Lower leg skin (tissue), 4 donors: ENCODE measurements at places on chromosomes 1 and 21.
A peak's percentile ranks its signal among the peaks of the same experiment; 100 is the strongest.

DNA sequence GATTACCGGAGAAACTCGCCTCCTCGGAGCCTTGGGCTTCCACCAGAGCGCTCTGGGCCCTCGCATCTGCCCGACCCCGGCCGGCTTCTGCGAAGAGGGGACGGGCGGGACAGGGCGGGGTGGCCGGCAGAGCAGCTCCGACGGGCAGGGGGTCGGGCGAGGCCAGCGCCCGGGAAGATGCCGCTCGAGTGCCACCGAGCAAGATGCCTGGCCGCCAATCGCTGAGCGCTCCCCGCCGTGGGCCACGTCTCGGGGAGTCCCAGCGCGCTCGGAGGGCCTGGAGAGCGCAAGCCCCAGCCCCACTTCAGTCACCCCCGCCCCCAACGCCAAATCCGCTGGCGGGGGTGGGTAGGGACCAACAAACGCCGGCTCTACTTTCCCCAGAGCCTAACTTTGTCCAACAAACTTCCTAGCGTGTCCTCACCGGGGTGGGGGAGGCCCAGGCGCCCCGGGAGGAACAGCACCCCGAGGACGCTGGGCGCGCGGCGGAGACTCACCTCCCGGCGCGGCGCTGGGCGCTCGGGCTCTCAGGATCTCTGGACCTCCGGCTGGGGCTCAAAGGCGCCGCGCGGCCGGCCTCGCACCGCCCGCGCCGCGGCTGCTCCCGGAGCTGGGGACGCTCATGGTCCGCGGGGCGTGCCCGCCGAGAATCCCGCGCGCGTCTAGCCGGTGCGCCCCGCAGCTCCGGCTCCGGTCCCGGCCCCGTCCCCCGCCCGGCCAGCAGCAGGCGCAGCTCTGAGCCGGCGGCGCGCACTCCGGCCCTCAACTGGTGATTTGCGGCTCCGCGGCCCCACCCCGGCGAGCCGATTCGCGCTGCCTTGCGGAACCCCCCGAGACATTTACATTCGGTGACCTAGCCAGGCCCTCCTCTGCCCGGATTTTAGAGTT is at the start of gene BCAR3:
BCAR3 (minus strand) TSS at position 737 of the 888 bp plus-strand sequence. CDS start 6,907 bp downstream, outside the sequence.
- DNase-seq: peak; percentile 93

DNA sequence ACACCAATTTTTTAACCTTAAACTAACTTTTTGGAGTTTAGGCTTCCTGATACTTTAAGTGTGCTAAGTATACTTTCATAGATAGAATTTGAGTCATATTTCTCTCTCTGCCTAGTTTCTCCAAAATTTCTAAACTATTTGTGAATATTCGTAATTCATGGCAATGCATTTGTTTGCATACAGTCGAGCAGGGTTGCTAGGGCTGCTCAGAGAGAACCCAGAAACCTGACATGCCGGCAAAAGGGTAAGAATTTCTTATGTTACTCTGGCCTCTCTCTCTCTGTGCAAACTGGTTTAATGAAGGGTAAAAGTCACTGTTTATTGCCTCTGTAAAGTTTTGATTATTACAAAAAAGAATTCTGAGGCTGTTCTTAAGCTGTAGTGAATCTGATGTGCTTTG is 25.1 kb upstream of the SLC9A1 start:
- no peak for DNase-seq

- DNase-seq: no peak
These were observed 4.9 kb downstream of the PRKAB2 start for GRCh38 chr1:147167365-147167764.

DNA sequence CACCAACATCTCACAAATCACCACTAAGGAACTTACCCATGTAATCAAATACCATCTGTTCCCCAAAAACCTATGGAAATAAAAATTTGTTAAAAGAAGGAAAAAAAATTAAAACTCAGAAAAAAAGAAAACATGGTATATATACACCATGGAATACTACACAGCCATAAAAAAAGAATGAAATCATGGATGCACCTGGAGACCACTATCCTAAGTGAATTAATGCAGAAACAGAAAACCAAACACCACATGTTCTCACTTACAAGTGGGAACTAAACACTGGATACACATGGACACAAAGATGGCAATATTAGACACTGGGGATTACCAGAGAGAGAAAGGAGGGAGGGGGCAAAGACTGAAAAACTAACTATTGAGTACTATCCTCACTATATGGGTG is 50.4 kb downstream of the ZSWIM5 start:
- no peak for DNase-seq

DNA sequence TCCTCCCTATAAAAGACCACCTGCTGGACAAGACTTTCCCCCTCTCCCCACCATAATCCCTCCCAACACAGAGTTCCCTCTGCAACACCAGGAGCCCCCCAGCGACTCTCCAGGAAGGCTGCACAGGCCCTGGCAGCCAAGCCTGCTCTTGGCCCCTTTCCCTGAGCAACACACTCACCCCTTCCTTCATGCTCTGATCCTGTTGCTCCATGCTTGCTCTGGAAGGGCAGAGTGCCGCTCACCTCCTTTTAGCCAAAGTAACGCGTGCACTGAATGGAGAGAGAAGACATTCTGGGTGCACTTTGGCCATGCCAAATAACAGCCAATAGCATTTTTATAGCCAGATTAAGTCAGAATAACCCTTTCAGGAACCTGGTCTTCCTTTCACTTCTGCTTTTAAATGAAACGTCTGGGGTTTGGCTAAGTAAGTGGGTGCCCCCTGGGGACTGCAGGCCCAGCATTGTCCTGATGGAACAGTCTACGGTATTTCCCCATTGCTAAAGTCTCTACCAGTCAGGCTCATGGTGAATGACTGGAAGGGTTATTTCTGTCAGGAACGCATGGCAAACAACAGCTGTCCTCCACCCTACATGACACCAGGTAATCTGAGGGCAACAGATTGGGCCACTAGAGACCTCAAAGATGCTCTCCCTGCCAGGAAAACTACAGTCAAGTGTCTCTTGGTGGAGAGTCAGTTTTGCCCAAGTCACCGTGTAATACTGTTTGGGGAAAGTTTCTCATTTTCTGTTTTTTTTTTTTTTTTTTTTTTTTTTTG is at the start of gene SLC2A5:
SLC2A5 (minus strand) TSS at position 310 of the 775 bp plus-strand sequence; CDS start at position 211, 99 bp downstream.
- DNase-seq: no peak

- DNase-seq: no peak
These were observed 23.0 kb upstream of the RBBP5 start for GRCh38 chr1:205144751-205145150.

DNA sequence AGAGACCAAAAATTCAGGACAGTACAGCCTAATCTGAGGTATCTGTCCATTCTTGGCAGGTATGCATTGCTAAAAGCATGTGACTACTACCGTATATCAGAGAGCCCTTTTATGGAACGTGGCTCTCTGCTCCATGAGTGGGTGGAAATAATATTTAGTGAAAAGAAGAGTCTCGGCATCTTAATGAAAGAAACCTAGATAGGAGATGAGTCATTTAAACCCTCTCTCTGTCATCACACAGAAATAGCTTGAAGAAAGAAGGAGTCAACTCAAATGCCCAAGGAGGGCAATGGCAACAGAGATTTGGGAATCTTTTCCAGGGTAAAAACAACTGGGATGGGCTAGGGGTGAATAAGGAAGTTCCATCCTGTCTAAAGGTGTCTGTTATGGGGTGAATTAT is 528.2 kb downstream of the SMYD3 start:
- no peak for DNase-seq

DNA sequence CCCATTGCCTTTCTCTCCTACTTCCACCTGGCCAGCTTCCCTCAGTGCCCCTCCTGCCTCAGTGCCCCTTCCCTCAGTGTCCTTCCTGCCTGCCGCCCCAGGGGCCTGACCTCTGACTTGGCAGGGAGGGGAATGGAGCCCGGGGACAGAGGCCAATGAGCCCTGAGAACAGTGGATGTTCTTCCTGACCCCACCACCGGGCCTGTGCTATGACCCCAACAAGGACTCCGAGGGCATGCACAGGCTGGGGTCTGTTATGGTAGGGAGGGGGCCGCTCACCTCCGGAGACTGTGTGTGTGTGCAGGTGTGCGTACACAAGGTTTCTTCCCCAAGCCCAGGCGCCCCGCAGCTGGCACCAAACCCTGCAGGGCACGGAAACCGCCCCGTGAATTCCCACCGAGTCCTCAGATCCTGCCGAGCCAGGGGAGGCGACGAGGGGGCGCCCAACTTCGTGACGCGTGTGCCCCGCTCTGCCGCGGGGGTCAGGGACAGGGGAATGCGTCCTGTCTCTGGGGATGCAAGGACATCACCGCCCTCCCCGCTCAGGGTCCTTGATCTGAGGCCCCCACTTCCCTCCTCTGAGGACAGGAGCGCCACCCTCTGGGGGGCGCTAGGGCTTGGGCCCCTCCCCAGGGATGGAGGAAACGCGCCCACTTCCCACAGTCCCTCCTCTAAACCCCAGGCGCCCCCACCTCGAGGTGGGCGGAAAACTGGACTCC is 766 bp downstream of the RAP1GAP start:
- DNase-seq: peak; percentile 79

- DNase-seq: no peak
These were observed 80.0 kb downstream of the EPS15 start for GRCh38 chr1:51439053-51439452.

- peak; percentile 82 for DNase-seq
These were observed 32.6 kb upstream of the TLR5 start for GRCh38 chr1:223175633-223176032.

DNA sequence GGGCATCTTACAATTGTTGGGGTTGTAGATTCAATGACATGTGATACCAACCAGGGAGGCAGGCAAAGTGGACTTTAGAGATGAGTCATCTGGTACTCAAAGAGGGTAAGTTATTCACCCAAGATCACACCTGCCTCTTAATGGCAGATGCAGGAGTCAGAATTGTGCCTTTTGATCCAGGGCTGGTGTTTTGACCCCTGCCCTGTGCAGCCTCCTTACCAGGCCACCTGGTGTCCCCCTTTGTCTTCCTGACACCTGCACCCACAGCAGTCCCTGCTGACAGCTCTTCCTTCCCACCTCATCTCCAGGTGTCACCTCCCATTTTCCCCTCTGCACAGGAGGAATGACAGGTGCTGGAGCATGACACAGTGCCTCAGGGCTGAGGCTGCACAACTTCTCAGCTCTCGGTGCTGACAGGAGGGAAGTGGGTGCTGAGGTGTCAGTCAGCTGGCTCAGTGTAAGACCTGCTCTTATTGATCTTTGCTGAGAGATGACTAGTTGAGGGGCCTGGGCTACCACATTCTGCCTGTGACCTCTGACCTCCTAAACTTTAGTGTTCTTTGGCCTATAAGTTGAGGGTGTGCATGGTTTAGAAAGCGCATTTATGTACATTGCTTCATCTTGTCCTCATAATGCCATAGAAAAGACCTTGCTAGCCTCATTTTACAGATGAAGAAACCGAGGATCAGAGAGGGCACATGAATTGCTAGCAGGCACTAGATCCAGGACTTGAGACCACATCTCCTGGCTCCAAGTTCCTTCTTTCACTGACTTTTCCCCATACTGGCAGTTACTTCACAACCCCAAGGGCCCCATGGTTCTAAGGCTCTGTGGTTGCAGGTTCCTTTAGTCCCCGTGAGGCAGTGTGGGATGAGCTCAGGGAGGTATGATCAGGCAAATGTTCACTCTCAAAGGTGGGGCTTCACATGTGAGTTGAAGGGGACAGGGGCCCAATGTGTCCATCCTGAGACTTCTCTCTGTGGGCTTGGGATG is 31.3 kb downstream of the CACNA1E start:
- no peak for DNase-seq

- DNase-seq: no peak
These were observed 176.5 kb downstream of the EIF4G3 start for GRCh38 chr1:21000245-21000594.

DNA sequence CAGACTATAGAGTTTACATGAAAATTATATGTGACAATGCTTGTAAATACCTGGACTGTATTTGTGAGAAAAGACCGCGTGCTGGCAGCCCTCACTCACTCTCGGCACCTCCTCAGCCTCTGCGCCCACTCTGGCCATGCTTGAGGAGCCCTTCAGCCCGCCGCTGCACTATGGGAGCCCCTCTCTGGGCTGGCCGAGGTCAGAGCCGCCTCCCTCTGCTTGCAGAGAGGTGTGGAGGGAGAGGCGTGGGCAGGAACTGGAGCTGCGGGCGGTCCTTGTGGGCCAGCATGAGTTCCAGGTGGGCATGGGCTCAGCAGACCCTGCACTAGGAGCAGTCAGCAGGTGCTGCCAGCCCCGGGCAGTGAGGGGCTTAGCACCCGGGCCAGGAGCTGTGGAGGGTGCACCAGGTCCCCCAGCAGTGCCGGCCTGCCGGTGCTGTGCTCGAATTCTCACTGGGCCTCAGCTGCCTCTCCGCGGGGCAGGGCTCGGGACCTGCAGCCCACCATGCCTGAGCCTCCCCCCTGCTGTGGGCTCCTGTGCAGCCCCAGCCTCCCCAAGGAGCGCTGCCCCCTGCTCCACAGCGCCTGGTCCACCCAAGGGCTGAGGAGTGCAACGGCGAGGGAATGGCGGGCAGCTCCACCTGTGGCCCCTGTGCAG is 482.5 kb downstream of the AGBL4 start:
- no peak for DNase-seq

DNA sequence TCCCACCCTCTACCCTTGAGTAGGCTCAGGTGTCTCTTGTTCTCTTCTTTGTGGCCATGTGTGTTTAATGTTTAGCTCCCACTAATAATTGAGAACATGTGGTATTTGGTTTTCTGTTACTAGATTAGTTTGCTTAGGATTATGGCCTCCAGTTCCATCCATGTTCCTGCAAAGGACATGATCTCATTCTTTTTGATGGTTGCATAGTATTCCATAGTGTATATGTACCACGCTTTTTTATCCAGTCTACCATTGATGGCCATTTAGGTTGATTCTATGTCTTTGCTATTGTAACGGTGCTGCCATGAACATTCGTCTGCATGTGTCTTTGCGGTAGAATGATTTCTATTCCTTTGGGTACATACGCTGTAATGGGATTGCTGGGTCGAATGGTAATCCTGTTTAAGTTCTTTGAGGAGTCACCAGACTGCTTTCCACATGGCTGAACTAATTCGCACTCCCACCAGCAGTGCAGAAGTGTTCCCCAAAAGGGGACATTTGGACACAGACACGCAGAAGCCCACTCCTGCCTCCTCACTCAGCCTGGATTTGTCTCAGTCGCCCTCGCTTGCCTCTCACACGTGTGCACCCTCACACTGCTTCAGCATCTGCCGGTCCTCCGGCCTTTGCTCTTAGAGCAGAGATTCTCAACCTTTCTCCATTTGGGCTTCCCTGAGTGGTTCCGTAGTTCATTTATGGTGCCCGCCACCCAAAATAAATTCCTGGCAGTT is 3.7 kb downstream of the MX2 start:
- DNase-seq: peak; percentile 59

GRCh38 chr1:80925130-80925805 is 875.5 kb upstream of the ADGRL2 start:
- DNase-seq: no peak

GRCh38 chr1:160009801-160010200 is 22.0 kb downstream of the PIGM start:
- no peak for DNase-seq

- DNase-seq: no peak
These were observed 4.1 kb downstream of the DCAF8 start for GRCh38 chr1:160258177-160258798.

DNA sequence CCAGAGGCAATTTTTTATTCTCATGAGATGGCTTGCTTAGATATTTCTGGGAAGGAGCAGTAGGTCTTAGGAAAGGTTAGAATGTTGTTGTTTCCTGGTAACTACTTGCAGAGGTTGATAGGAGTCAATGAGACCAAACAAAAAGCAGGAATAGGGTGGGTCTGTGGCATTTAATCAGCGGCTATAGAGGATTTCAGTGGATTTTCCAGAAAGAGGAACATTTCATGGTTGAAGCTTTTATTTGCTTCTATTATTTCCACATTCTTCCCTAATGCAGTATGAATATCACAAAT is 111.3 kb upstream of the PALMD start:
- no peak for DNase-seq

GRCh38 chr1:108007531-108007930 is 42.6 kb upstream of the VAV3 start:
- no peak for DNase-seq
